SK-N-MC (cell line): ENCODE measurements at places on chromosomes 13 and 19.
A peak's percentile ranks its signal among the peaks of the same experiment; 100 is the strongest.

DNA sequence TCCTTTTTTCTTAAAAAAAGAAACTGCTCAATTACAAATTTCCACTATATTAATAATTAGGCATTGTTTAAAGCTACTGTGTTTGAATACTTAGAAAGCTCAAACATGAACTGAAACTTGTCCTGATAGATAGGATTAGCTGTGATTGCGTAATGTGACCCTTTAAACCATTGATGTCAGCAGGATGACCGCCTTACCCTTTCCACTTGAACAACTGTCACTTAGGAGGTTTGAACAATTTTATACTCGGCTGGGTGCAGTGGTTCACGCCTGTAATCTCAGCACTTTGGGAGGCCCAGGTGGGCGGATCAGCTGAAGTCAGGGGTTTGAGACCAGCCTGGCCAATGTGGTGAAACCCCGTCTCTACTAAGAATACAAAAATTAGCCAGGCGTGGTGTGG is 2.9 kb downstream of the LAMP1 start:
- no peak for DNase-seq

DNA sequence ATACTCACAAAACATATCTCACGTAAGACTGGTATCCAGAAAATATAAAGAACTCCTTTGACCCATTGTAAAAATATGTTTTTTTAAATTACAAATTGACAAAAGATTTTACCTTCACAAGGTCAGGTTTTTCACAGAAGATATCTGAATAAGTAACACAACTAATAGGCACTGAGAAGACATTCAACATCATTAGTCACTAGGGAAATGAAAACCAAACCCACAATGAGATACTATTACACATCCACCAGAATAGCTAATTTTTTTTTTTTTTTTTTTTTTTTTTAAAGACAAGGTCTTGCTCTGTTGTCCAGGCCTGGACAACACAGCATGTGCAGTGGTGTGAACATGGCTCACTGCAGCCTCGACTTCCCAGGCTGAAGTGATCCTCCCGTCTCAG is 157.5 kb downstream of the MIPEP start:
- no peak for DNase-seq

GRCh38 chr19:57350877-57351805 is at the start of gene ZNF304:
Gene ZNF304 (plus strand): TSS chr19:57351271. CDS start chr19:57351665, 394 bp downstream.
- peak; percentile 83 for DNase-seq

GRCh38 chr13:33242984-33243617 is 42.5 kb downstream of the STARD13 start:
- no peak for DNase-seq

DNA sequence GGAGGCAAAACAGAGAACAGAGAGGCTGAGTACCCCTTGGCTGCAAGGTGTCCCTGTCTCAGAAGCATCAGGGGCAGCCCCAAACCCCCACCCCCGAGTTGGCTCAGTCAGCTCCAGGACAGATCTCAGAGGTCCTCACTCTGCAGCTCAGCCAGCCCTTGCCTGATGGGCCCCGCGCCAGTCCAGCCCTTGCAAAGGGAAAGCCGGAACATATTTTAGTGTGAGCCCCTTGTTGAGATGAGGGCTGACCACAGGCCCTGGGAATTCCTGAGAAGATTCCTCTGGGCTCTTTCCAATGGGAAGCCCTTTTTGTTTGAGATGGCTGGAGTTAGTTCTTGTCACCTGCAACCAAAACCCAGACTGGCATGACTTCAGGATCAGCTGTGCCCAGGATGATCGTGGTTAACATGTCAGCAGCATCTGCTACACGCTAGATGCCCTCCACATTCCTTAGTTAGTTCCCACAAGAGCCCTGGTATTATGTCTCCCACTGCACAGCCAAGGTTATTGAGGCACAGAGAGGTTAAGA is 33.9 kb upstream of the CCNE1 start:
- no peak for DNase-seq

- DNase-seq = no peak
Observed at GRCh38 chr13:99970651-99971575, 654 bp downstream of the ZIC5 start.
